Hypothalamus (tissue), 51 donors: ENCODE measurements at places on chromosomes 2 and 18.

GRCh38 chr2:69566669-69567068, 76.9 kb downstream of the AAK1 start:
- no peak for DNase-seq

- DNase-seq = no peak
Observed at GRCh38 chr2:26980971-26981370, 10.5 kb downstream of the MAPRE3 start.

GRCh38 chr2:112159454-112159921, 21.3 kb downstream of the FBLN7 start:
- DNase-seq = no peak

- DNase-seq = no peak
Observed at GRCh38 chr2:207768866-207769596, 675 bp downstream of the FZD5 start.

DNA sequence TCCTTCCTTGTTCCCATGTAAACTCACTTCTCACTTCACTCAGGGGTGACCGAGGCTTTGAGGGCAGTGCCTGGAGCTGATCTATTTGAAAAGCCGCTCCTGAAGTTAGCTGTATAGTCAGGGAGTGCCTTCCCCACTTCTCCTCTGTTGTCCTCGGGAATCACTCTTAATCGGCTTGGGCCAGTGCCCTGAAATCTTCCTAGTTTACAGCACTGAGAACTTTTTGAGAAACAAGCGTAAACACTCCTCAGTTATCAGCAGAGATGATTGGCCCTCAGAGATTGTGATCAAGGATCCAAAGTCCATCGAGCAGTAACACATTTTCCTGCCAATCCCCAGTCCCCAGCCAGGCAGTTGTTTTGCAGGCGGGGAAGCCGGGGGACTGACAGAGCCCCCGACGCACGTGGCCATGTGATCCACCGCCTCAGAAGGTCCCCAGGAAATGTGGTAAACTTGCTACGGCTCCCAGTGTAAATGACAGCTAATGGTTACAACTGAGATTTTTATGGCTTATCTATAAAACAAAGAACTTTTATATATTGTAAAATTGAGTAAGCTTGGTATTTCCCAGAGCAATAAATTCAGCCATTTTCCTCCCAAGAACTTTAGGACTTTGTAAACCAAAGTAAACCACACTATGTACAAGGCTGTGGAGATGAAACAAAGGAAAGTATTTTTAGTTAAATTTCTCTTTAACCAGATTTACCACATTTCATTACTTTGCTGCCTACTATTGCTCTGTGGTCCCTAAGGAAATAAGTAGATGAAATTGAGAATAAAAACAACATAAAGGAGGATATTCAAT, 53.5 kb downstream of the C18orf63 start:
- no peak for DNase-seq

GRCh38 chr2:189862751-189863150, 78.5 kb downstream of the PMS1 start:
- DNase-seq = no peak

- DNase-seq = no peak
Observed at GRCh38 chr2:51256736-51257135, 224.8 kb upstream of the NRXN1 start.

DNA sequence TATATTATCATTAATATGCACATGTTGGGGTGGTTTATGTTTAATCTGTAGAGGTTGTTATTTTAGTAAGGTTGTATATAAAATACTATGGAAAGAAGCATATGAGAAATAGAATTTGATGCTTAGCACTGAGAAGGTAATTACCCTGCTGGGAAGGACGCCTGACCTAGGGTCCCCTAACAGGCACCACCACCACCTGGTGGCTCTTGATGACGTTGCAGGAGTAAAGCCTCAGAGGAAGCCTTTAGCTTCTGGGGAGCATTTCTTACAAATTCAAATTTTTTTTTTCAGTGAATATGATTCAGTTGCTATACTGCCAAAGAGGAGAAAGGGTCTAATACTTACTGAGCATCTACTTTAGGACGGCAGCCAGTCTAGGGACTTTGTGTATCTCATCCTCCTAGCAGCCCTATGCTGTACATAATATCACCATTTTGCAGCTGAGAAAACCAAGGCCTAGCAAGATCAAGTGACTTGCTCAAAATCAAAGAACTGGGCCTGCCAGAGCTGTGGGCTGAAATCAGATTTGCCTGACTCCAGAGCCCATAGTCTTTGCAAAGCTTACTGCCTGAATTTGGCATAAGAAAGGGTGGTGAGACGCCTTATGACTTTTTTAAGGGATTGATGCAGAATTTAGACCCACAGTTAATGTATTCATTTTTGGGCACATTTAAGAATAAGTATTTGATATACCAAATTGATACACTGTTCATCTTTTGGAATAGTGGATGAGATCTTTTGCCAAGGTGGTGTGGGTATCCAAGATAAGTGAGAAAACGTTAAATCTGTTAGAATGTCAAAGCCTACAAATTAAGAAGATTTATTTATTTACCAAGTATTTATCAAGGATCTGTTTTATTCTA, 78.8 kb upstream of the GAREM1 start:
- DNase-seq = peak; percentile 44

- no peak for DNase-seq
Observed at GRCh38 chr2:4002841-4003403, 299.5 kb downstream of the DCDC2C start.

DNA sequence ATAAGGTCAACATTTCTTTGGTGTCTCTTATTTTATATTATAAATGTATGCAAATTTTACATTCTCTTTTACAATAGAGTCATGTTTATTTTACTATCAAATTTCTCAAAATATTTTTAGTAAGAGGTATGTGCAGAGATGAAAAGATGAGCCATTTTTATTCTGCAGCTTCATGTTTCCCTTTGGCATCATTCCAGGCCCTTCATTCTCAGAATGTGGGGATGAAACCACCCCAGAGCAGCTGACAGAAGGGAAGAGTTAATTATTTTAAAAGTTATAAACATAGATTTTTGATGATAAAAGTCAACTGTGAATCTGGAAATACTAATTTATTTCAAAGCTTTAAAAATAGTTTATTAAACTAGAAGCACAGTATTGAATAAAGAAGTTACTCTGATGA, 12.8 kb upstream of the FSHR start:
- no peak for DNase-seq

DNA sequence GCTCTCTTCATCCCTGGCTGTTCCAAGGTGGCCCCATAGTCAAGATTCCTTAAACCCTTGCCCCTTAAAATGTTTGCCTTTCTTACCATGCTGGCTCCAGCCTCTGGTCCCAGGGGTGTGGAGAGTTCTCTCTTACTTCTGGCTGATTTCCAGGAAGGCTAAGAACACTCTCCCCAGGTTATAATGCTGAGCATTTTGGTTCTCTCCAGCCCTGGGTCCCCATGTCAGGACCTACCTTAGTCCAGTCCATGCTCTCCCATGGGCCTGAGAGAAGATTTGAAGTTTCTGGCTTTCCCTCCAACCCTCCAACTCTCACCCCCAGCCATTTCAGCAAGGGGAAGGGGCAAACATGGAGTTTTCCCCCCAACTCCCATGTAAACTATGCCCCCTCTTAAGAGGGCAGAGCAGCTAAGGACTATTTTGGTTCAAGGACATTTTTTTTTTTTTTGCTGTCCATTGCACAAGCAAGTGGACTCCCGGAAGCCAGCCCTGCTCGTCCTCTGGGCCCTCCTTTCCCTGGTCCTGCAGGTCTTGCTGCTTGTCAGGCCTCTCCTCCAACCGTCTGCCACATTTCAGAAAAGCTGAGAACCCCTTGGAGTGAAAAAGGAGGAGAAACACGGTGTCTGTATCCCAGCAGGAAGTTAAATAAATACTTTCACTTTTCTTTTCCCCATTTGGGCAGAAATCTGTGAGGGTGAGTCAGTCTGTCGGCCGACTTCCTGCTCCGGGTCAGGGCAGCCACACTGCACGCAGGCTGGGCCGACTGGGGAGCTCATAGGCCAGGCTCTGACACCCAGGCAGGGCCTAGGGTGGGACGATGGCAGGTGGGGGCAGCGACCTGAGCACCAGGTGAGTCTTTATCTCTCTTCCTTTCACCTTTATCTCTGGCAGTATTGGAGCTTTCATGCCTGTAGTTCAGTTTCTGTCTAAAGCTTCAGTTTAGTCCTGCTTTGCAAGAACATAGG, at the start of gene SP140L:
SP140L (plus strand) TSS at position 741 of the 965 bp plus-strand sequence; CDS start at position 818, 77 bp downstream.
- DNase-seq = no peak

DNA sequence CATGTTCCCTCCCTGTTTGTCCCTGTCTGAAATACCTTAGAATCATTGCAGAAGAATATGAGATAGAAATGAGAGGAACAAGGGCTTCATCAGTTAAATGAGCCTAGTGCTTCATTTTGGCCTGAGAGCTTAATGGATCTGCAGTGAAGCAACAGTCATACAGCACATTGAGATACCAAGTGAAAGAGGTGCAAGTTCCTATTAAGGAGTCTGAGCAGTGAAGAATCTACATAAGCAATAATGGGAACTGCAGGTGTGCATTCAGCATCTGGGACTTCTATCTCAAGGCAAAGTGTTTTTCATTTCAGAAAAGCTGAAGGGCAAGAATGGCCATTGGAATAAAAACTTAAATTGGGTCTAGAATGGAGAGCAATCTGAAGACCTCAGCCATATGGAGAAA, 323.2 kb upstream of the SLC39A10 start:
- DNase-seq = no peak

GRCh38 chr2:118292991-118293390, 204.7 kb downstream of the INSIG2 start:
- DNase-seq = no peak

DNA sequence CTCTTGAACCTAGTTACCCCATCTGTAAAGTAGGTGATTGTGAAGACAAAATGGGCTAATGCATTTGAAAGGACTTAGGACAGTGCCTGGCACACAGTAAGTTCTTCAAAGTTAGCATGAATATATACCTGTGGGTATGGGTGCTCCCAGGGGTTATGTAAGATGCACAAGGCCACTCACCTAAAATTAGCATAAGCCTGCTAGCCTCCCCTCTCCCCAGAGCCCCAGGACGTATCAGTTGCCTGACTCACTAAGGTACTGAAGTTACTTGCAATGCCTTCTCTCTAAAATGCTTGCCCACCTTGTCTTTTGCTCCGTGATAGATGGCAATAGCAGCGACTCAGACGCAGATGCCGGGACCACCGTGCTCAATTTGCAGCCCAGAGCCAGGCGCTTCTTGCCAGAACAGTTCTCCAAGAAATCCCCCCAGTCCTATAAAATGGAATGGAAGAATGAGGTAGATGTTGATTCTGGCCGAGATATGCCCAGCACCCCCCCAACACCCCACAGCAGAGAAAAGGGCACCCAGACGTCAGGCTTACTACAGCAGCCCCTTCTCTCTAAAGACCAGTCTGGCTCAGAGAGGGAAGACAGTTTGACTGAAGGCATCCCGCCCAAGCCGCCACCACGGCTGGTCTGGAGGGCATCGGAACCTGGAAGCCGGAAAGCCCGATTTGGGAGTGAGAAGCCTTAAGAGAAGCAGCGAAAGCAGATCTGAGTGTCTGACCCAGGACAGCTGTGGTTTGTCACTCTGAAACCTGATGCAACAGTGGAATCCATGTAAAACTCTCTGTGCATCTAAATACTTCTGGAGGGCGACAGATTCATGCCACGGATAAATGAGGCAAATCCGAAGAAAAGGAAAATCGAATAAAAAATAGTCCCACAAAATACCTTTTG, 53.8 kb upstream of the TMEM182 start:
- no peak for DNase-seq

DNA sequence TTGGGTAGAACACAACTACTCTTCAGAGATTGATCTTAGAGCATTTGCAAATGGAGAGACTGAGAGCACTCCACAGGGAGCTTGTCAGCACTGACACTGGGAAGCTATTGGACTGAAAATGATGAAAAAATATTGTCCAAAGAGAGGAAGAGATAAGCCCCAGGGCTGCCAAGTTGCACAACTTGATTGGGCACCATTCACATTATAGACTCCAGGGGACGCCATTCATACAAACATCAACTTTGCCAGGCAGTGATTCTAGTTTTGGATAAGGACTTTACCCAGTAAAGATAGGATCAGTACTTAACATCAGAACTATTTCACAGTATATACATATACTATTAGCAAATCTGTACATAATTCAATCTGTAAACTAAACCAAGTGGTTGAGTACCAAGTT, 79.6 kb upstream of the MYCN start:
- DNase-seq = no peak

GRCh38 chr18:48013162-48013561, 82.7 kb upstream of the SMAD2 start:
- DNase-seq = no peak

GRCh38 chr2:154336201-154336600, 362.3 kb upstream of the KCNJ3 start:
- no peak for DNase-seq
